Skin of body (tissue), 3 donors: ENCODE measurements at places on chromosomes 2 and 18. TPM values are rescaled to one million over a fixed set of nuclear protein-coding genes. Genes with fewer than 3 reads are reported as not detected.

DNA sequence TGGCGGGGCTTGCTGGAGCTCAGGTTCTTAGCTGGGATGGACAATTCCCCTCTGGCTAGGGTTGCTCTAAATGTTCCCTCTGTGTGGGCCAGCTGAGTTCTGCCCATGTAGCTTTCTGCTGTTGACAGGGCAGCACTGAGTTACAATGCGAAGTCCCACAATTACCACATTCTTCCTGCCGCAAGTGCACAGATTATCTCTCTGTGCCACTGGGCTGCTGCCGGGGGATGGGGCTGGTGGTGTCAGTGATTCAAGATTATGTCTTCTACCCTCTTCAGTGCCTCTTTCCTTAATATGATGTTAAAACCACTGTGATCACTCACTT, 708.1 kb downstream of the SLC4A3 start:
- DNase-seq, result no peak

Gene LIMS3
- 5.9 TPM for total RNA-seq

GRCh38 chr2:155412598-155412997, 714.1 kb downstream of the KCNJ3 start:
- no peak for DNase-seq

DNA sequence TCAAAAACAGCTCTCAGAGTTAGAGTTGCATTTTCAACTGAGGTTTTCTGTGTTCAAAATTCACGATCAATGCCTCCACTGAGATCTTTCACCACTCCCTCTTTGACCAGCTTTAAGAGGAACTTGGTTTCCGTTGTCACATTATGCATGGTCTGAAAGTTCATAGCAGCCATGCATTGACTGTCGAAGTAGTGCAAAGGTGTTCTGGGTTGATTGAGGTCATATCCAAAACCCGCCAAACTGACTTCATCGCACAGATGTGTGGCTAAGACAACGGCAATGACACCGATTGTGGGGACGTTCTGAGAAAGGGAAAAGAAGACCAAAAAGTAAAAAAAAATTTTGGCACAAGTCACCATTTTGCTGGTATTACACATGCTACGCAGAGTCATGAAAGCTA, 48.7 kb downstream of the ST3GAL5 start:
- DNase-seq, result no peak
